ENCODE measurements at places on chromosomes 5 and 9.

GRCh38 chr5:77948476-77948875 is 172.3 kb upstream of the TBCA start:
- DNase-seq, result no peak

GRCh38 chr9:19493876-19494275 is 85.1 kb downstream of the ACER2 start:
- DNase-seq, result no peak

- no peak for DNase-seq
Observed at GRCh38 chr5:59216841-59217240, 634.0 kb downstream of the RAB3C start.

DNA sequence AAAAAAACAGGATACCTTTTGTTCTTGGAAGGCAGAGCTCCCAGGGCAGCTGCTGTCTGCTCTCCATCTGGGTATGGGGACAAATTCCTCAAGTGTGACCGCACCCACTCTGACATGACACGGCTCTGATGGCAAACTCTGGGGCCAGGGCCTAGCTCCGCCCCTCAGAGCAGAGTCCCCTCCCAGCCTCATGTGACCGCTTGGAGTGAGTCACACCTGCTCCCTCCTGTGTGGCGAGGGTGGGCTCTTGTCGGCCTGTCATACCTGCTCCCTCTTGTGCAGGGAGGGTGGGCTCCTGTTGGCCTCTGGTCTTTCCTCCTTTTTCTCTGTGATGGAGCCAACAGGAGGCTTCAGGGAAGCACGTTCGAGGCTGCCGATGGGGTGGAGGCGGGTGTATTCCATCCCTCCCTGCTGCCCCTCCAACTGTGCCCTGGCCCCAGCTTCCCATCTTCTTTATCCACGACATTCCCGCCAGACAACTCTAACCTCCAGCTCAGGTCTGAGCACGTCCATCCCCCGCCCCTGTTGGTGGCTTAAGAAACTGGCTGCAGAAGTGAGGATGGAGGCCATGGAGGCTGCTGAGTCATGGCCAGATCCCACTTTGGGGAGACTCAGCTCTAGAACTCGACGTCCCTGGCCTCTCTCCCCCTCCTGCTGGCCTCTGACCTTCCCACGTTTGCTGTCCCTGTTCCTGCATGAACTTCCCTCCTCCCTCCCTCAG is 65.3 kb downstream of the OLFM1 start:
- no peak for DNase-seq

GRCh38 chr5:108546939-108547338 is 165.0 kb upstream of the FBXL17 start:
- DNase-seq, result no peak

Measured in right atrium auricular region (tissue), 2 donors.